ENCODE measurements at places on chromosomes 6 and 20. TPM values are rescaled to one million over a fixed set of nuclear protein-coding genes. Genes with fewer than 3 reads are reported as not detected.

The PROKR2 gene
- total RNA-seq, result 2.3 TPM

The CDC5L gene
- 25.7 TPM for total RNA-seq

GRCh38 chr20:50758992-50759391, 27.6 kb downstream of the PARD6B start:
- DNase-seq, result peak; percentile 27

DNA sequence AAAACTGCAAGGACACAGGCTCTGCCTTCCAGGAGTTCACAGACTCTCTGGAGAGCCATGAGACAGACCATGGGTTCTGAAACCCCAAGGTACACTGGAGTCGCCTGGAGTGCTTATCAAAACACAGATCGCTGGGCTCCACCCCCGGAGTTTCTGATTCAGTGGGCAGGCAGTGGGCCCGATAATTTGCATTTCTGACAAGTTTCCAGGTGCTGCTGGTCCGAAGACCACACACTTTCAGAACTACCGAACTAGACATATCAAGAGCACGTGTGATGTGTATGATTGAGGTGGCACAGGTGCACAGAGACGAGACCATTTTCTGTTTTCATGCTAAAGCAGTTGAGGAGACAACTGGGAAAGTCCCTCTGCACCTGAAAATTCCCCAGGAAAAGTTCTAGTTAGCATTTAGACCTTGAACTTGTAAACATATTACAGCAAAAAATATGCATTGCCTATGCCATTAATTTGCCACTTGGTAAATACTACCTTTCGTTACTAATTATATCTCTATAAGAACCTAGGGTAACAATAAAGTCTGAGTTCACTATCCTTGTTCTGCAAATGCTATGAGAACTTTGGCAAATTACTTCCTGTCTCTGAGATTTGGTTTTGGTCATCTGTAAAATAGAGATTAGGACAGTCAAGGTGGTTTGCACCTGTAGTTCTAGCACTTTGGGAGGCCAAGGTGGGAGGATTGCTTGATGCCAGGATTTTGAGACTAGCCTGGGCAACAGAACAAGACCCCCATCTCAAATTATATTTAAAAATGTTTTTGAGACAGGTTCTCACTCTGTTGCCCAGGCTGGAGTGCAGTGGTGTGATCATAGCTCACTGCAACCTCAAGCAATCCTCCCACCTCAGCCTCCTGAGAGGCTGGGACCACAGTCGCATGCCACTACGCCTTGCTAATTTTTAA, 14.3 kb upstream of the PIM1 start:
- no peak for DNase-seq

- no peak for DNase-seq
Observed at GRCh38 chr20:17594443-17594842, 24.6 kb downstream of the DSTN start.

GRCh38 chr6:150492507-150492906, 107.2 kb upstream of the PLEKHG1 start:
- no peak for DNase-seq

- DNase-seq, result no peak
Observed at GRCh38 chr6:11177271-11177670, 55.2 kb downstream of the NEDD9 start.

- no peak for DNase-seq
Observed at GRCh38 chr6:137349856-137350830, 131.0 kb upstream of the IFNGR1 start.

All from mesothelial cell of epicardium (in vitro differentiated cells).